ENCODE measurements at places on chromosomes 6 and 20.
A peak's percentile ranks its signal among the peaks of the same experiment; 100 is the strongest.

DNA sequence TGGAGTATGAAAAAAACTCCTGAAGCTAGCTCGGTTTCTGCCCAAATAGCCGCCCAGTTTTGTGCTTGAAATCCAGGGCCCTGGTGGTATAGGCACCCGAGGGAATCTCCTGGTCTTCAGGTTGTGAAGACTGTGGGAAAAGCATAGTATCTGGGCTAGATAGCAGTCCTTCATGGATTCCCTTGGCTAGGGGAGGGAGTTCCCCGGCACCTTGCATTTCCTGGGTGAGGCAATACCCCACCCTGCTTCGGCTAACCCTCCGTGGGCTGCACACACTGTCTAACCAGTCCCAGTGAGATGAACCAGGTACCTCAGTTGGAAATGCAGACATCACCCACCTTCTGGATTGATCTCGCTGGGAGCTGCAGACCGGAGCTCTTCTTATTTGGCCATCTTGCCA is 184.5 kb upstream of the SLC35B3 start:
- DNase-seq = no peak

DNA sequence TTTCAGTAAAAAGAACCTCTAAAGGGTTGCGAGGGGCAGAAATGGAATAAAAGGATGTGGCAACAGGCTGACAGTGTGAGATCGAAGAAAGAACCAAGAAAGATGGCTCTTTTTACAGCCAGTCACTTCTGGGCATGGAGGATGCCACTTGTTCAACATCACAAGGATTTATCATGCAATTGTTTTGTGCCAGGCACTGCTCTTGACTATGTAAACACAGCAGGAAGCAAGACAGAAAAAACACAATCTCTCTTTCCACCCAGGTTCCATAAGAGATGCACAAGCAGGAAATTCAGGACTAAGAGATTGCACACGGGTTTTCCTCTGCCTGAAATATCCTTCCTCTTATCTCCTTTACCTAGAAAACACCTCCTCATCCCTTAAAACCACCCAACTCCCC is 38.0 kb downstream of the FOXA2 start:
- no peak for DNase-seq

GRCh38 chr6:414447-414846 is 22.9 kb downstream of the IRF4 start:
- DNase-seq = no peak

DNA sequence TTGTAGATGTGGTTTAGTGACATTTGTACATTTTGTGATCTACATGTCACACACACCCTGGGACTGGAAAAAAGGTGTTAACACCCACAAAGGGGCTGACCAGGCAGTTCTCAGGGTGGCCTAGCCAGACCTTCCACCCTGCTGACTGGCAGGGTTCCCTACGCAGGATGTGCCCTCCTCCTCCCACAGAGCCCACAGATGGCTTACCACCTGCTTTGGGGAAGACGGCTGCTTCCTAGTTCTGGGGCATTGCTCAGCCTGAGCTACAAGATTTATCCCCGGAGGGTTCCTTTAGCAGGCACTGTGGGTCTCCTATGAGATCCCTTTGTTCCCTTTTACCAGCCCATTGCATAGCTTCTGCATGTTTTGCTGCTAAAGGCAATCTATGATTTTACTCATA is 35.1 kb downstream of the SNAP25 start:
- DNase-seq = no peak

GRCh38 chr20:41340327-41341055 is at the start of gene LPIN3:
LPIN3 (plus strand) TSS chr20:41340821; CDS start chr20:41345804, 4,983 bp downstream.
- DNase-seq = peak; percentile 27

DNA sequence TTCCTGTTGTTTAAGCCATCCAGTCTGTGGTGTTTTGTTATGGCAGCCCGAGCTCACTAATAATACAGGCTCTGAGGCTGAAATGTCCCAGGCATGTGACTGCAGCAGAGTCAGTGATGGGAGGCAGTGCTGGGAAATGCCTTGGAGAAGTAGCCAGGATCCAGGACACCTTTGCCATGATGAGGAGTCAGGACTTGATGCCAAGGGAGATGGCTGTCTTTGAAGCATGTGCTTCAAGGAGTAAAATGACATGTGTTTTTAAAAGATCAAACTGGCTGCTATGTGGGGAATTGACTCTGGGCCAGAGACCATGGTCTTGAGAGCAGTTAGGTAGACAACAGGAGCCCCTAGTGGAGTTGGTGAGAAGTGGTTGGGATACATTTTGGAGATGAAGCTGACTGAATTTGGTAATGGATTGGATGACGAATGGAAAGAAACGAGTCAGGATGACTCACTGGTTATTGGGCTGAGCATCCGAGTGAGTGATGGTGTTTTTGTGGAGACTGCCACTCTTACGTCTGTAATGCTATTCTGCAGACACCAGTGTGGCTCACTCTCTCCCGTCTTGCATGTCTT is 322.2 kb downstream of the PLCB1 start:
- no peak for DNase-seq

- DNase-seq = peak; percentile 24
Measured at GRCh38 chr6:118551063-118552053, 3.3 kb downstream of the PLN start.

- no peak for DNase-seq
Measured at GRCh38 chr20:63487116-63487764, 11.6 kb downstream of the EEF1A2 start.

GRCh38 chr6:162849269-162849668 is 121.5 kb downstream of the PACRG start:
- DNase-seq = no peak

DNA sequence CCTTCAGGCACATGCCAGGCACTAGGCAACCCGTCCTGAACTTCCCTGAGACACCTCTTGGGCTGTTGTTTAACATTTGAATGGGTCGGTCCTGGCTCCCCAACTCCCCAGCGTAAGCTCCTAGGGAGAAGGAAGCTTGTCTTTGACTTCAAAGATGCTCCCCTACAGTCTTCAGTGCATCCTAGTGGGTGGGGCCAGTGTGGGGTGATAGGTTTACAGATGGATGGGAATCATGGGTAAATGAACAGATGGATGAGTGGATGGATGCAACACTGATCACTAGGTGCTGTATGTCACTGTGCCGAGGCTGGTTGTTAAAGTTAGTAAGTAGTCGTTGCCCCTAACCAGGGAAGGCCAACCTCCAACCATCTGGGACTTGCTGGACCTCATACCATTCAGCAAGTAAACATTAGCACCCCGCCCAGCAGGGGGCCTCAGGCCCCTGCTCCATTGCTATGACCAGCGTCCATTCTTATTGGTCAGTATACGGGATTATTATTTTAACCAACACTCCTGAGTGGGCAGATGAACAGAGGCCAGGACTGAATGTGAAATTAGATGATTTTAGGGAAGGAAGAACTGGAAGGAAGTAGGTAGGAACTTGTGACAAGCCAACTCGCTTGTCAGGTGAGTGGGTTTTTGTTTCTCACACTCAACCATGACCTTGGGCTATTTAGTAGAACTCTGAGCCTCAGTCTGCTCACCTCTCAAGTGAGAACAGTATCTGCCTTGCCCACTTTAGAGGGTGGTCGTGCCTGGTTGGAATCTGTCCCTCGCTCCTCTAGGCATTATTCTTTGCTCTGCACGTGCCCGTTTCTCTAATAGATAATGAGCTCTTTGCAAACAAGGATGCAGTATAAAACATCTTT is 82.9 kb upstream of the FOXP4 start:
- DNase-seq = no peak

GRCh38 chr6:91653895-91654294 is 1067.0 kb upstream of the MAP3K7 start:
- no peak for DNase-seq

- DNase-seq = no peak
Measured at GRCh38 chr6:51462896-51463295, 624.5 kb downstream of the PKHD1 start.

DNA sequence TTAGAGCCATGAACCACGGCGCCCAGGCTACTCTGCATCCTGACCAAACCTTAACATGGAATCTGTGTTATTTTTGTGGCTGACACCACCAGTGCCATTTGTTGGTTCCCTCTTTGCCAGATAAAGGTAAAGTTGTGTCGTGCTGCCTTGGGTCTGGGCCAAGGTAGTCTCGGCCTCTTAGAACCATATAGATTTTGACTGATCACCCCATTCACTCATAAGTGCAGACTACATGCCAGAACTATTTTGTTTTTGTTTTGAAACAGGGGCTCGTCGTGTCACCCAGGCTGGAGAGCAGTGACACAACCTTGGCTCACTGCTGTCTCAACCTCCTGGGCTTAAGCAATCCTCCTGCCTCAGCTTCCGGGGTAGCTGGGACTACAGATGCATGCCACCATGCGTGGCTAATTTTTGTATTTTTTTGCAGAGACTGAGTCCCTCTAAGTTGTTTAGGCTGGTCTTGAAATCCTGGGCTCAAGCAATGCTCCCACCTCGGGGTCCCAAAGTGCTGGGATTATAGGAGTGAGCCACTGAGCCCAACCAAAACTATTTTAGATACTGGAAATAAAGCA is 19.2 kb upstream of the RIPOR3 start:
- no peak for DNase-seq

GRCh38 chr20:20353576-20353975 is 14.3 kb upstream of the INSM1 start:
- DNase-seq = no peak

GRCh38 chr20:46827718-46828458 is 66.8 kb upstream of the EYA2 start:
- DNase-seq = no peak
